Glutamatergic neuron (in vitro differentiated cells): ENCODE measurements at places on chromosomes 6 and 20. TPM values are rescaled to one million over a fixed set of nuclear protein-coding genes. Genes with fewer than 3 reads are reported as not detected.
A peak's percentile ranks its signal among the peaks of the same experiment; 100 is the strongest.

- peaks cover 2% of the 10 kb centered on the region for H3K27me3 ChIP-seq
- peak overlapping the region; percentile 15 for H3K4me3 ChIP-seq
- H3K36me3 ChIP-seq: no peaks in the 10 kb centered on the region
- H3K27ac ChIP-seq: peak overlapping the region; percentile 59
Measured at GRCh38 chr20:56511926-56512325, 12.6 kb upstream of the FAM209A start.

- H3K4me3 ChIP-seq: no peak overlapping the region
- no peak for DNase-seq
- H3K36me3 ChIP-seq: peaks cover 5% of the 10 kb centered on the region
Measured at GRCh38 chr6:136404007-136404406, 114.4 kb upstream of the BCLAF1 start.

GRCh38 chr20:12414446-12415274 lies 497.0 kb downstream of the BTBD3 start:
- no peaks in the 10 kb centered on the region for H3K27me3 ChIP-seq
- H3K36me3 ChIP-seq: no peaks in the 10 kb centered on the region
- no peak overlapping the region for H3K4me3 ChIP-seq
- no peak for DNase-seq
- H3K4me1 ChIP-seq: peaks cover 14% of the 10 kb centered on the region
- H3K27ac ChIP-seq: no peak overlapping the region

- no peak for DNase-seq
- no peak overlapping the region for H3K27ac ChIP-seq
- H3K27me3 ChIP-seq: peaks cover 4% of the 10 kb centered on the region
- H3K36me3 ChIP-seq: peaks cover 7% of the 10 kb centered on the region
- no peak overlapping the region for H3K4me3 ChIP-seq
- peaks cover 10% of the 10 kb centered on the region for H3K4me1 ChIP-seq
Measured at GRCh38 chr20:34426026-34426425, 63.0 kb downstream of the ITCH start.

DNA sequence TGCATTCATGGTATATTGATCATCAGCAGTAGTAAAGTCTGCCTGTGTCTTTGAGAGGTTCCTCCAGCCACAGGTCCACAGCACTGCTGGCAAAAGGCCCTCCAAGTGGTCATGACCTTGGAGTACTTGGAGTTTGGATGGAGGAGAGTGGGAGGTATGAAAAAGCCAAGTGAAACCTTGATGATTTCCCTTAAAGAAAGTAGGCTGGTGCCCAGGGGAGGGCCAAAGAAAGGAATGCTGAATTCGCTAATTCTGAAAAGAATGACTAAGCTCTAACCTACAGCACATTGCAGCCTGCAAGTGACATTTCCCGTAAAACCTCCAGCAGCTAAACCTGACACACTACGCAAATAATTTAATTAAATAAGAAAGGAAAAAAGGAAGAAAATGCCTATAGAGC lies 223.4 kb upstream of the TAB2 start:
- DNase-seq: no peak
- H3K4me3 ChIP-seq: no peak overlapping the region
- no peaks in the 10 kb centered on the region for H3K27me3 ChIP-seq
- H3K27ac ChIP-seq: no peak overlapping the region

DNA sequence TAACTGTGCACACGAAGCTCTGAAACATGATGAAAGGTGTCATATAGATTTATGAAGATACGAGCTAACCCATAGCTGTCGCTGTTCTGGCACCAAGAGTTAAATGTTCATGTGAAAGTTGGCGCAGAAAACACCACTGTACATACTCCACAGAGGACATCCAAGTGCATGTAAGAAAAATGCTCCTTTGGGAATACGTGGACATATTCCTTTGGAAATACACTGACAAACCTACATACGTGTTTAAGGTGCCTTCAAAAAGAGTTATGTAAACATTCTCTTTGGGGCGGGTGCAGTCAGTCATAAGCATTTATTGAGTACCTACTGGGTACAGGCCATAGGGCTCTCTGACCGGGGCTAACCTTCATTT lies 723 bp upstream of the ARID1B start:
- peaks cover 29% of the 10 kb centered on the region for H3K4me1 ChIP-seq
- H3K27ac ChIP-seq: peak overlapping the region; percentile 100
- peaks cover 4% of the 10 kb centered on the region for H3K36me3 ChIP-seq
- peak overlapping the region; percentile 98 for H3K4me3 ChIP-seq
- no peak for DNase-seq
- peaks cover 28% of the 10 kb centered on the region for H3K27me3 ChIP-seq

DNA sequence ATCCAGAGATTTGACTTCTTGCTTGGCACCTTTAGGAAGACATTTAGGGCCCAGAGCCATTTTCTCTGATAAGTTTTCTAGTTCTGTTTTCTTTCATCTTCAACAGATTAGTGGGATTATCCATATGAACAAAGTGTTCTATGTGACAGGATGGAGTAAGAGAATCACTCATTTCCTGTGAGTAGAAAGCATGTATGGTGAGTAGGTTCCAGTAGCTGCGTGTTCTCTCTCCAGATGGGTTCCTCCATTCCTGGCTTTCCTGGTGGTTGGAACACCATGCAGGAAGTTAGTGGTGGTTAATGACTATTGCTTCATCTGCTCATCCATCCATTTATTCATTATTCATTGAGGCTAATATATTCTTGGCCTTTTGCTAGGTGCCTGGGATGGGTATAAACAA lies 54.0 kb downstream of the EFCAB8 start:
- H3K4me3 ChIP-seq: no peak overlapping the region
- no peak overlapping the region for H3K27ac ChIP-seq
- no peaks in the 10 kb centered on the region for H3K4me1 ChIP-seq
- H3K27me3 ChIP-seq: peaks cover 7% of the 10 kb centered on the region
- DNase-seq: no peak

DNA sequence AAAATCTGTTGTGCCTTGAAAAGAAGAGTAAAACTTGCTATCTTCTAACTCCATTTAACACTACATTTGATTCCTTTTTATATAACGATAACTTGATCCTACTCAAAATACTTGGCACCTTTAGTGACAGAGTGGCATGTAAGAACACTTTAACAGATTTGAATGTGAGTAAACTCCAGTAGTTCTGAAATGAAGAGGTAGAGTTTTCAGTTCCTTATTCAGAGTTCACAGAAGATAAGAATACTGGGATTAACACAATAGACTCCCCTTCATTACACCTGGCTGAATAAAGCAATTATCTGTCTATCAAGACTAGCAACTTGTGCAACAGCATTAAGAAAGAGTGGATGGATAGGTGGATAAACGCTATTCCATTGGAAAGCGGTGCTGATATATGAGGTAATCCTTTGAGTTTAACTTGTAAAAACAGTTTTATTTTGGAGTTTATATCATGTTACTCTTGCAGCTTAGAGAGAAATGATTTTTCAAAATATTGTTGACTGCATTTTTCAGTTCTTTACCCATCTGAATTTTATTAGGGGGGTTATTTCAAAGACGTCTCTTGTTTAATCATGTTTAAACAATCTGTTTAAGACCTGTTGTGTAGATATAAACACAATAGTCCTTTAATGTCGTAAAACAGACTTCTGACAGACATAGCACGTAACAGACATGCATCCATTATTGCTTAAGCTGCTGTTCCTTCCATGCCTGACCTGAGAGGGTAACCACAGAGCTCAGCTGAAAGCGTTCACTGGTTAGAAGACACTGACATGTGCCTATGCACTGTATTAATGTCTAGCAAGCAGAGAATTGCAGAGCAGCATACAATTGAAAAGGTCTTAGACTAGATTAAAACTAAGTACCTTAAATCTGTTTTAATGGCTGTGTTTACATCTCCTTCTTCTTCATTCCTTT lies 102.4 kb upstream of the SUPT3H start:
- H3K36me3 ChIP-seq: no peaks in the 10 kb centered on the region
- no peak overlapping the region for H3K27ac ChIP-seq
- H3K4me3 ChIP-seq: no peak overlapping the region
- no peak for DNase-seq
- H3K4me1 ChIP-seq: no peaks in the 10 kb centered on the region
- no peaks in the 10 kb centered on the region for H3K27me3 ChIP-seq

DNA sequence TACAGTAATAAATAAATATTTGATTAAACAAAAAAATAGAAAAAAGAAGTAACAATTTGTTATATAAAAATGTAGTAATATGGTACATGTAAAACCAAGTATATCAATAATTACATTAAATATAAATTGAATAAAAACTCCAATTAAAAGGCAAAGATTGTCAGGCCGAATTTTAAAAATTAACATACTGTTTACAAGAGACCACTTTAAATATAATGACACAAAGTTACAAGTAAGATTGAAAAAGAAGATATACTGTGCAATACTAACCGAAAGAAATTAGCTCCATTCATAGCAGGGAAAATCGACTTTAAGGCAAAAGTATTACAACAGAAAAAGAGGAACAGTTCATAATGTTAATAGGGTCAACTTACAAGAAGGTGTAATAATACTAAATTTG lies 571.5 kb upstream of the ARID1B start:
- no peaks in the 10 kb centered on the region for H3K4me1 ChIP-seq
- DNase-seq: no peak
- no peak overlapping the region for H3K4me3 ChIP-seq
- no peak overlapping the region for H3K27ac ChIP-seq
- no peaks in the 10 kb centered on the region for H3K36me3 ChIP-seq

- H3K27me3 ChIP-seq: no peaks in the 10 kb centered on the region
- H3K4me1 ChIP-seq: no peaks in the 10 kb centered on the region
Measured at GRCh38 chr20:24064092-24064491, 75.5 kb upstream of the GGTLC1 start.

GRCh38 chr6:14975471-14975817 lies 270.4 kb upstream of the JARID2 start:
- no peak overlapping the region for H3K4me3 ChIP-seq
- H3K27ac ChIP-seq: no peak overlapping the region
- peaks cover 1% of the 10 kb centered on the region for H3K27me3 ChIP-seq
- no peak for DNase-seq
- H3K36me3 ChIP-seq: no peaks in the 10 kb centered on the region

GRCh38 chr6:154773610-154774089 lies 40.4 kb downstream of the SCAF8 start:
- no peak overlapping the region for H3K27ac ChIP-seq
- DNase-seq: no peak
- H3K4me3 ChIP-seq: no peak overlapping the region

GRCh38 chr20:31869942-31870725 lies at the start of the genes DUSP15 and TTLL9:
TSS of gene DUSP15 (minus strand) at chr20:31870527. CDS start at chr20:31870337, 190 bp downstream.
TSS of gene TTLL9 (plus strand) at chr20:31870634. CDS start at chr20:31871127, 493 bp downstream.
- H3K27me3 ChIP-seq: peaks cover 26% of the 10 kb centered on the region
- DNase-seq: peak; percentile 81
- H3K4me3 ChIP-seq: peak within 1 kb of the TSS; percentile 98

DNA sequence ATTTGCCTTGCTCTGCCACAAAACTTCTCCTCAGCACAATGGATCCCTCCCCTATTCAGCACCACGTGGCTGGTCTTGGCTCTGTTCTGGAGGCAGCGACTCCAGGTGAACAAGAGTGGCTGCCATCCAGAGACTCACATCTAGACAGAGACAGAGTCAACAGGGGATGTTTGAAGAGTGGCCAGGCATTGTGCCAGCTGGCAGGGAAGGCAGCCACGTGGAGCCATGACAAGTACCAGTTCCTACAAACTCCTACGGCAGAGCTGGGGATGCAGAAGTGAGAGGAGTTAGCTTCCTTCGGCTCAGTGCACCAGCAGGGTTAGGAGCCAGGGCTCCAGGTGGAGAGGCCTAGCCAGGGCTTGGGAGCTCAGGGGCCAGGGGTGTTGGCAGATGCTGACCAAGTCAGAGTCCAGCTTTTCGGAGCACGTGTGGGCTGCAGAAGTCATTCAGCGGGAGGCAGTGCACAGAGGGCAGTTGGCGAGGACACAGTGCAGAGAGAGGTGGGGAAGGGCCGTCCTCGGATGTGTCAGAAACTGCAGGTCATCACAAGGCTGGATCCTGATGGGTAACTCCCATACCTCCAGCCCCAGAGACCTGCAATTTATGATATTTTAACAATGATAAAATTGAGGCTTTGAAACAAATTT lies 171.7 kb upstream of the PDE10A start:
- DNase-seq: no peak
- H3K36me3 ChIP-seq: no peaks in the 10 kb centered on the region
- no peak overlapping the region for H3K4me3 ChIP-seq
- no peak overlapping the region for H3K27ac ChIP-seq
- peaks cover 4% of the 10 kb centered on the region for H3K4me1 ChIP-seq

- no peak overlapping the region for H3K4me3 ChIP-seq
- no peaks in the 10 kb centered on the region for H3K36me3 ChIP-seq
- no peak overlapping the region for H3K27ac ChIP-seq
Measured at GRCh38 chr20:57380081-57380750, 11.0 kb upstream of the RBM38 start.

GRCh38 chr20:45924391-45925261 lies 9.9 kb upstream of the PCIF1 start:
- no peak overlapping the region for H3K4me3 ChIP-seq
- H3K27ac ChIP-seq: peak overlapping the region; percentile 48
- DNase-seq: no peak
- no peaks in the 10 kb centered on the region for H3K36me3 ChIP-seq
- peaks cover 12% of the 10 kb centered on the region for H3K4me1 ChIP-seq

- no peaks in the 10 kb centered on the region for H3K27me3 ChIP-seq
- no peaks in the 10 kb centered on the region for H3K36me3 ChIP-seq
- peaks cover 12% of the 10 kb centered on the region for H3K4me1 ChIP-seq
- no peak overlapping the region for H3K4me3 ChIP-seq
Measured at GRCh38 chr6:119334535-119335264, 14.9 kb downstream of the MAN1A1 start.

- no peaks in the 10 kb centered on the region for H3K36me3 ChIP-seq
- DNase-seq: no peak
- peaks cover 27% of the 10 kb centered on the region for H3K27me3 ChIP-seq
- no peak overlapping the region for H3K27ac ChIP-seq
Measured at GRCh38 chr6:35214869-35215664, 1.3 kb downstream of the SCUBE3 start.

- no peak overlapping the region for H3K27ac ChIP-seq
- no peak overlapping the region for H3K4me3 ChIP-seq
- DNase-seq: no peak
- H3K36me3 ChIP-seq: peaks cover 5% of the 10 kb centered on the region
- H3K27me3 ChIP-seq: peaks cover 3% of the 10 kb centered on the region
Measured at GRCh38 chr6:31053873-31054272, 43.6 kb downstream of the MUC22 start.

GRCh38 chr6:6927521-6928361 lies 180.0 kb upstream of the RREB1 start:
- no peak overlapping the region for H3K27ac ChIP-seq
- peaks cover 10% of the 10 kb centered on the region for H3K4me1 ChIP-seq
- H3K36me3 ChIP-seq: peaks cover 6% of the 10 kb centered on the region
- peaks cover 7% of the 10 kb centered on the region for H3K27me3 ChIP-seq
- no peak overlapping the region for H3K4me3 ChIP-seq

- H3K27ac ChIP-seq: no peak overlapping the region
- no peaks in the 10 kb centered on the region for H3K36me3 ChIP-seq
- no peak for DNase-seq
- no peak overlapping the region for H3K4me3 ChIP-seq
- H3K4me1 ChIP-seq: peaks cover 11% of the 10 kb centered on the region
Measured at GRCh38 chr6:71309656-71310055, 21.0 kb downstream of the OGFRL1 start.

Gene NQO2
- 28.1 TPM for total RNA-seq

Gene UBE2J1
- 31.5 TPM for total RNA-seq

Gene FKBP1A
- 350 TPM for total RNA-seq

Gene IPCEF1
- 0.61 TPM for total RNA-seq

Gene OTOR
- not detected for total RNA-seq

Gene SULF2
- 97.8 TPM for total RNA-seq

Gene RIMS1
- 12.3 TPM for total RNA-seq

Gene FRK
- total RNA-seq: 0.37 TPM

Gene ELOVL2
- total RNA-seq: 10.6 TPM
